ENCODE measurements at places on chromosomes 5 and 9.
A peak's percentile ranks its signal among the peaks of the same experiment; 100 is the strongest.

GRCh38 chr9:71984403-71984802 is 73.0 kb downstream of the C9orf85 start:
- no peaks in the 10 kb centered on the region for H3K36me3 ChIP-seq
- H3K27ac ChIP-seq, result no peak overlapping the region
- no peaks in the 10 kb centered on the region for H3K27me3 ChIP-seq

- no peaks in the 10 kb centered on the region for H3K27me3 ChIP-seq
- H3K4me1 ChIP-seq, result no peaks in the 10 kb centered on the region
- no peak overlapping the region for H3K4me3 ChIP-seq
- H3K36me3 ChIP-seq, result no peaks in the 10 kb centered on the region
These were observed 467.9 kb upstream of the DAB2 start for GRCh38 chr5:39892708-39893107.

- H3K27me3 ChIP-seq, result no peaks in the 10 kb centered on the region
- no peaks in the 10 kb centered on the region for H3K4me1 ChIP-seq
- no peak overlapping the region for H3K27ac ChIP-seq
These were observed 248.8 kb upstream of the PIK3R1 start for GRCh38 chr5:67966712-67967111.

- no peak overlapping the region for H3K27ac ChIP-seq
- no peaks in the 10 kb centered on the region for H3K4me1 ChIP-seq
- H3K4me3 ChIP-seq, result no peak overlapping the region
- H3K36me3 ChIP-seq, result peaks cover 24% of the 10 kb centered on the region
- DNase-seq, result no peak
These were observed 38.4 kb downstream of the NSD1 start for GRCh38 chr5:177171961-177172360.

DNA sequence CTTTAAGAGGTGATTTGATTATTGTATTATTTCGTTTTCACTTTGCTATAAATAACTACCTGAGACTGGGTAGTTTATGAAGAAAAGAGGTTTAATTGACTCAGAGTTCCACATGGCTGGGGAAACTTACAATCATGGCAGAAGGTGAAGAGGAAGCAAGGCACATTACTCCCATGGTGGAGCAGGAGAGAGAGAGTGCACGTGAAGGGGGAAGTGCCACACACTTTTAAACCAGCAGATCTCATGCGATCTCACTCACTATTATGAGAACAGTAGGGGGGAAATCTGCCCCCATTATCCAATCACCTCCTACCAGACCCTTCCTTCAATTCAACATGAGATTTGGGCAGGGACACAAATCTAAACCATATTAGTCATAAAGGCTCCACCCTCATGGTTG is 36.1 kb upstream of the NDFIP1 start:
- no peak overlapping the region for H3K27ac ChIP-seq
- no peak overlapping the region for H3K4me3 ChIP-seq
- DNase-seq, result no peak
- H3K4me1 ChIP-seq, result no peaks in the 10 kb centered on the region
- peaks cover 14% of the 10 kb centered on the region for H3K27me3 ChIP-seq
- H3K36me3 ChIP-seq, result no peaks in the 10 kb centered on the region

GRCh38 chr5:150485693-150486401 is 22.1 kb upstream of the NDST1 start:
- peak; percentile 60 for DNase-seq
- no peaks in the 10 kb centered on the region for H3K27me3 ChIP-seq
- H3K4me3 ChIP-seq, result peak overlapping the region; percentile 82

GRCh38 chr5:141845371-141845851 is 32.8 kb downstream of the PCDH1 start:
- H3K36me3 ChIP-seq, result no peaks in the 10 kb centered on the region
- no peak overlapping the region for H3K4me3 ChIP-seq
- H3K27ac ChIP-seq, result no peak overlapping the region
- peaks cover 55% of the 10 kb centered on the region for H3K27me3 ChIP-seq

GRCh38 chr9:137084526-137084925 is 2.3 kb upstream of the MAN1B1 start:
- no peak for DNase-seq
- no peak overlapping the region for H3K4me3 ChIP-seq
- H3K27ac ChIP-seq, result peak overlapping the region; percentile 85

DNA sequence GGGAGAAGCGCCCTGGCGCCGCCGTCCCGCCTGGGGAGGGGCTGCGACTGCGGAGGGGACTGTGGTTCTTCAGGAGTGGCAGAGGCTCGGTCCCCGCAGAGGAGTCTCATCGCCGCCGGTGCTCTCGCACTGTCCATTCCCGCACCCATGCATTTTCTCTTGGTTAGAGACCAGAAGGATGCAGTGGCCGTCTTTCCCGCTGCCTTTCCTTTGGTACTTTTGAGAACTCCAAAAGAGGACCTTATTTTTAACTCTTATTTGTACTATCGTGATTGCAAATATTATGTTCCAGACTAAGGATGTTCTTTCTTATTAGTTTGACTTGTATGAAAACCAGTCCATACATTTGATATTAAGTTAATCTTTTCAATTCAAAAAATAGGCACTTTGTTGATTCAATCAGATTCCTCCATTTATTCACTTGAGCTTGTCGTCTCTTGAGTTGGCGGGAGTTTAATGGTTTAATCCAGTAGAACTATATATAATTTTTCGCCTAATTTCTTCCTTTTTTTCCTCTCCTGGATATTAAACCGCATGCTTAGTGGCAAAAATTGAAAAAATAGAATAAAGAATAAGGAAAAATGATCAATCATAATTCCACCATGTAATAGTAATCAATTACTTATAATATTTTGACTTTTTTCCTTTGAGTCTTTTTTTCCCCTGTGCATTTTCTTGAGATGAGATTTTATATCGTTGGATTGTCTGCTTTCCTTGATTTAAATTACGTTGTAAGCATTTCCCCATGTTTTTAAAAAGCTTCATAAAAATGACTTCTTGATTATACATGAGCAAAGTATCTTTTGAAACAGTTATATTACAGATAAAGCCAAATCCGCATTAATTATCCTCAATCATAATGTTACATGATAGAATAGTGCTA is 861 bp downstream of the ZFYVE16 start:
- H3K27me3 ChIP-seq, result no peaks in the 10 kb centered on the region
- no peaks in the 10 kb centered on the region for H3K36me3 ChIP-seq
- H3K27ac ChIP-seq, result no peak overlapping the region
- H3K4me3 ChIP-seq, result peak overlapping the region; percentile 95
- H3K4me1 ChIP-seq, result peaks cover 1% of the 10 kb centered on the region

DNA sequence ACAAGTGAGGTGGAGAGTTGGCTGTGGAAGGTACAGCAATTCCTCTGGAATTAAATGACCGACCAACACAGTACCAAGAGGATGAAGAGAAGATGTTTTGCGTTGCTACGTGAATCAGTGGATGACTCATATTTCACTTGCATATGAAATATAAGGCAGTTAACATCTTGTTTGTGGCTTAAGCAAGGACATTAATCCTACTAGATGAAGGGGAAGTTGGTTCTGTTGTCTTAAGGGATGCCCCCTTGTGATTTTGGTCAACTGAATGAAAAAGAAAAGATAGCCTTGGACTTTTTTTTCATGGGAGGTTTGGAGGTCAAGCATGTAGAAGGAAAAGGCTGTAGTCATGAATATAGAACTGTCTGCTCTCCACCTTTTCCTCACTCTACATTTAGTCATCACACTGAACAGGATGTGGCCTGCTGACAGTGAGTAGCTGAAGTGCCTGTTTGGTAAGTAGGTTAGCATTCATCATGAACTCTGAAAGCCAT is 33.9 kb downstream of the VLDLR start:
- no peak overlapping the region for H3K4me3 ChIP-seq
- peak; percentile 84 for DNase-seq
- H3K27me3 ChIP-seq, result no peaks in the 10 kb centered on the region
- H3K27ac ChIP-seq, result peak overlapping the region; percentile 10

GRCh38 chr5:179698935-179699615 is at the start of gene CANX:
TSS of gene CANX (plus strand) at chr5:179698967. CDS start at chr5:179705682, 6,715 bp downstream.
- H3K36me3 ChIP-seq, result peaks cover 22% of the 10 kb centered on the region
- DNase-seq, result no peak
- H3K4me1 ChIP-seq, result peaks cover 5% of the 10 kb centered on the region
- H3K27ac ChIP-seq, result peak within 1 kb of the TSS; percentile 97
- peak within 1 kb of the TSS; percentile 90 for H3K4me3 ChIP-seq

DNA sequence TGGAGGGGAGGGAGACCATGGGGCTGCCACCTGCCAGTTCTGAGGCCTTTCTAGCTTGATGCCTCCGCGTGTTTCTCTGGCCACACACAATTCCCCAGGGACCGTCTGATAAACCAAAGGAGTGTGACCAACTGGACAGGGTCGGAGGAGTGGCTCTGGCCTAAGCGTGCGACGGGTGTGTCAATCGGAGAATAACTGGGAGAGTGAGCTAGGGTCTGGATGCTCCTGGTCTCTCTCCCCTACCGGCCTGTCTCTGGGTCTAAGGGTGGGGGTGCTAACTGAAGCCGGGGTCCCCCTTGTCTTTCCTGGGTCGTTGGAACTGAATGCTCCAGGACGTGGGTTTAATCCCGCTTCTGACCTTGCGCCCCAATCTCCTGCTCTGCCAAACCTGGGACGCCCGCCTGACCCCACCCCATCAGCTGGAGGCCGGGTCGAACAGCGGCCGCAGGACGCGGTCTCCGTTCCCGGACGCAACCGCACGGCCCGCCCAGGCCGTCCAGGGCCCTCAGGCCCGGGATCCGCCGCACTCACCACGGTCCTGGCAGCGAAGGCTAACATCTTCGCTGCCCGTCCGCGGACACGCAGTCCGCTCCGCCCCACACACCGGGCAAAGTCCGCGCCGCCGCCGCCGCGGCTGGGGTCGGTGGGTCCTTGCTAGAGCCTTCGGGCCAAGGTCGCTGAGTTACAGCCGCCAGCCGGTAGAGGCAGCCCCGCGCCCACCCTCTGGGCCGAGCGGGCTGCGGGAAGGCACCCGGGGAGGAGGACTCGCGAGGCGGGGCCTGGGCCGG is 447 bp downstream of the CRAT start:
- H3K4me3 ChIP-seq, result peak overlapping the region; percentile 78
- H3K27ac ChIP-seq, result no peak overlapping the region
- H3K36me3 ChIP-seq, result peaks cover 37% of the 10 kb centered on the region
- peak; percentile 70 for DNase-seq

DNA sequence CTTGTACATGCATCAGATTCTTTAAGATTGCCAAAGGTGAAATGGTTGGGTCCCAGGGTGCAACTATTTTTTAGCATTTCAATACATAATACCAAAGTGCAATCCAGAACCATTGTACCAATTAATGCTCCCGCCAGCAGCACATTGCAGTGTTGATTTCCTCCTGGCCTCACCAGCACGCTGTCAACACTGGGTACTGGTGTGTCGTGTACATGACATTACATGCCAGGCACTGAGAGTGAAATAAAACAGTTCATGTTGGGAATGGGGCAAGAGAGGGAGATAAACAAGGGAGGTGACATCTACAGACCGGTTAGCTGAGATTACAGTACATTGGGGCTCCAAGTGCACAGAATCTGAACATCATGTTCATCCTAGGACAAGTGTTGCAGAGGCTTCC is 37.8 kb downstream of the HMGCS1 start:
- H3K27ac ChIP-seq, result no peak overlapping the region
- no peaks in the 10 kb centered on the region for H3K27me3 ChIP-seq
- H3K4me3 ChIP-seq, result no peak overlapping the region
- no peaks in the 10 kb centered on the region for H3K36me3 ChIP-seq

- no peak for DNase-seq
- H3K4me3 ChIP-seq, result no peak overlapping the region
- no peaks in the 10 kb centered on the region for H3K27me3 ChIP-seq
- peaks cover 6% of the 10 kb centered on the region for H3K4me1 ChIP-seq
- no peak overlapping the region for H3K27ac ChIP-seq
- H3K36me3 ChIP-seq, result peaks cover 11% of the 10 kb centered on the region
These were observed 3.0 kb upstream of the SAP30L start for GRCh38 chr5:154442801-154443200.

- no peak overlapping the region for H3K4me3 ChIP-seq
- no peaks in the 10 kb centered on the region for H3K36me3 ChIP-seq
- no peak for DNase-seq
- no peaks in the 10 kb centered on the region for H3K27me3 ChIP-seq
- no peaks in the 10 kb centered on the region for H3K4me1 ChIP-seq
- no peak overlapping the region for H3K27ac ChIP-seq
These were observed 275.8 kb upstream of the RIOK2 start for GRCh38 chr5:97458851-97459250.

- H3K36me3 ChIP-seq, result no peaks in the 10 kb centered on the region
- DNase-seq, result no peak
- no peaks in the 10 kb centered on the region for H3K4me1 ChIP-seq
- no peak overlapping the region for H3K4me3 ChIP-seq
These were observed 21.6 kb downstream of the DMRT2 start for GRCh38 chr9:1071730-1072129.

GRCh38 chr5:156121882-156122281 is 205.1 kb upstream of the SGCD start:
- no peaks in the 10 kb centered on the region for H3K36me3 ChIP-seq
- H3K27ac ChIP-seq, result peak overlapping the region; percentile 78
- no peak overlapping the region for H3K4me3 ChIP-seq
- DNase-seq, result peak; percentile 57
- H3K4me1 ChIP-seq, result no peaks in the 10 kb centered on the region

DNA sequence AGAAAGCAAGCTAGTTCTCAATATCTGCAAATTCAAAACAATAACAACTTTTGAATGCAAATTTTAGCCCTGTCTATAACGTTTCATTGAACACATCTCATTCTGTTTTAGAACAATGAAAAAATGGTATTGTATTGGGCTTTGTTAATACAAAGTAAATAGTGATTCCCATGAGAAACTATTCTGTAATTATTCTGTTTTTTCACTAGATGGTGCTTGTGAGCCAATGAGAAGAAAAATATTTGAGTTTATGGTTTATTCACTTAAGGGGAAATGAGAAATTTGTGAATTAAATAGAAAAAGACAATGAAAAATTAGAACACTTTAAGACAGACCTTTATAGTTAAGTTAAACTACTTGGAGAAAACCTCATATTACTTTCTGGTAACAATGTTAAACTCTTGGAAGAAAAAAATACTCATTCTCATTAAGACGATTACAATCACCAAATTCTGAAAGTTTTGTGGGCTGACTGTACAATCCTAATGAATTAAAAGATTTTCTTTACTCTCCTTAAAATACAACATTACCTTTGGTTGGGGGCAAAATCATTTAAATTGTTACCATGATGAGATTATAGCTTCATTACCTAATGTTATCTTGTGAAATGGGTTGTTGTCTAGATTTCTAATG is 127.0 kb downstream of the NNT start:
- H3K36me3 ChIP-seq, result no peaks in the 10 kb centered on the region
- no peaks in the 10 kb centered on the region for H3K27me3 ChIP-seq
- no peaks in the 10 kb centered on the region for H3K4me1 ChIP-seq
- H3K4me3 ChIP-seq, result no peak overlapping the region

GRCh38 chr9:82192211-82192610 is 203.6 kb downstream of the SPATA31D1 start:
- no peak for DNase-seq
- H3K4me3 ChIP-seq, result no peak overlapping the region
- no peaks in the 10 kb centered on the region for H3K4me1 ChIP-seq

DNA sequence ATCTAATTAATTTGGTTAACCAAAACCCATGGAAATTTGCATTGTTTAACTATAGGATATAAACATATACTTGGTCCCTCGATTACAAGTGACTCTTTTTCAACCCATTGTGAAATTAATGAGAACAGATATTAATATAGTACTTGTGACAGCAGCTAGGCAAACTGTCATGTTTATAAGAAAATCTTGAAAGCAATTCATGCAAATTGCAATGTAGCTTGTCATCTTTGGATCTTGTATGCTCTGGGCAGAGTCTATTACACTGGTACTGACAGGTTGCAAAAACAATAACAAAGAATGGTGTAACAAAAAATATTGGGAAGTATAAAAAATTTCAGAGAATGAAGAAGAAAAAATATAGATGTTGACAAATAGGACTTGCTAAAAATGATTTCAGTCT is 941.0 kb downstream of the DNAH5 start:
- no peaks in the 10 kb centered on the region for H3K36me3 ChIP-seq
- no peaks in the 10 kb centered on the region for H3K27me3 ChIP-seq
- DNase-seq, result no peak
- no peak overlapping the region for H3K4me3 ChIP-seq
- no peaks in the 10 kb centered on the region for H3K4me1 ChIP-seq
- H3K27ac ChIP-seq, result no peak overlapping the region

Data from mesenchymal stem cell (in vitro differentiated cells and primary cell).